Non-pigmented ciliary epithelial cell (primary cell): ENCODE measurements at places on chromosomes 1 and 21.
A peak's percentile ranks its signal among the peaks of the same experiment; 100 is the strongest.

DNA sequence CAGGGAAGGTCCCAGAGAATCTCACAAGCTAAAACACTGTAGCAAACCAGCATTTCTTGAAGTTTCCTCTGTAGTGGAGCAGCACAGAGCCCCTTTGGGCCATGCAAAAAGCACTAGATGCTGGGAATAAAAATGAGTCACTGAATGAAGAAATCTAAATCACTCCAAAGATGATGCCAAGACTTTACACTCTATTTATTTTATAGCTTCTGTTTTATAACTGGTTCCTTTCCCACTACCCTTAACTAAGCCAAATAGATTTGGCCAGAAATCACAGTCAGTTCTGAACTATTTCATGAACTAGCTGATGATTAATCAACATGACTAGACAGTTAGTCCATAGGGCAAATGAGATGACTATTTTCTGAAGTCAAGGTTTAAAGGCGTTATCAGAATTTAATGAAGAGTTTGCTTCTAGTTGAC, 89.5 kb downstream of the SCMH1 start:
- peak; percentile 78 for DNase-seq

- DNase-seq, result peak; percentile 53
Observed at GRCh38 chr1:167808104-167808503, 86.3 kb downstream of the MPZL1 start.

DNA sequence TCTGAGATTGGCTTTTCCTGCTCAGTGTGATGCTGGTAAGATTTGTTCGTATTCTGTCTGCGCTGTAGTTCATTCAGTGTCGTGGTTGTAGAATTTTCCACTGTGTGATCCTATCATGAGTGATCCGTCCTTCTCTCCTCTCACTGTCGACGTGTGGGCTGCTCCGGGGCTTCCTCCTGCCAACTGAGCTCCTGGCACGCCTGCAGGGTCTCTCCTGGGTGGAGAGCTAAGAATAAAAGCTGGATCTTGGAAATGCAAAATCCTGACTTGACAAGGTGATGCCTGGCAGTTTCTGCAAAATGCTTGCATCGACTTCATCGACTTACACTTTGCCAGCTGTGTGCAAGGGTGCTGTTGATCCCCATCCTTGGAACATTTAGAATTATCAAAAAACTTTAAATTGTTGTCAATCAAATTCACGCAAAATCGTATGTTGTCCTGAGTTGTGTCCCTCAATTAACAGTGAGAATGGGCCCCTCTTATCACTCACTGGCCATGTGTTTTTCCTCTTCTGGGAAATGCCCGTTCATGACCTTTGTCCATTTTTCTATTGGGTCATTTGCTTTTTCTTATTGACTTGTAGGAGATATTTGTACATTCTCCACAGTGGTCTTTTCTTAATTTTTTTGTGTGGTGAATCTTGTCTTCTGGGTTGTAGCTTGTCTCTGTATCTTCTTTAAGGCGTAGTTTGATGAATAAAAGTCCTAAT, 125.5 kb downstream of the CRYAA start:
- DNase-seq, result no peak

DNA sequence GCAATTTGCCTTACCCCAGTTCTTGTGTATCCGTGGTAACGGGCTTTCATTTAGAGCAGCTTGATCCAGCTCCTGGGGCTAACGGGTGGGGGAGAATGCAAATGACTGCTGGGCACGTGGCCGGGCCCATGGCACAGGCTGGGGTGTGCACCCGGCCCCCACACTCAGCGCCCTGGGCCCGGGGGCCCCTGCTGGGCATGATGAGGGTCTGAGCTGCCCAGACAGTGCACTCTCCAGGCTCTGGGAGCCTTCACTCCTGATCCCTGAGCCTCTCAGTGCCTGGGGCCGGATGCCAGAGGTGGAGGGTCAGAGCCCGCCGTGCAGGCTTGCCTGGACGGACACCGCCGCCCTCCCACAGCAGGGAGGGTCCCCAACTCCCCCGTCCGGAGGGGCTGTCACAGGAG, 20.1 kb upstream of the PEX10 start:
- no peak for DNase-seq
